Stimulated activated CD4-positive, alpha-beta T cell treated with anti-CD3 and anti-CD28 coated beads, Interleukin-4, amount 100 ng/mL, for 4 hours (primary cell): ENCODE measurements at places on chromosomes 7 and 10.

DNA sequence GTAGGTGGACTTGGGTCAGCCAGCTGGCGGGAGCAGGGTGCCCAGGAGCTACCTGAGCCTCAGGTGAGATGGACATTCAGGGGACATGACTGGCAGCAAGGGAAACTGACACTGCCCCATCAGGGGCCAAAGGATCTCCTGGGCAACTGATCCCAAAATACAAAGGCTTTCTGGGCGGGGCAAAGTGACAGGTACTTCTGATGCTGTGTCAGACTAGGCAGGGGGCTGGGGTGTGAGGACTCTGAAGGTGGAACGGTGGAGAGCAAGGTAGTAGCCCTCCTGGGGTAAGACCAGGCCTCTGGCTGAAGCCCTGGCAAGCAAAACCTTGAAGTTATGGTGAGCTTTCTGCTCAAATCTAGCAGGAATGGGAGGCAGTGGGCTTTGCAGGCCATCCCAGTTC is 4.4 kb downstream of the OPN4 start:
- no peak for DNase-seq

DNA sequence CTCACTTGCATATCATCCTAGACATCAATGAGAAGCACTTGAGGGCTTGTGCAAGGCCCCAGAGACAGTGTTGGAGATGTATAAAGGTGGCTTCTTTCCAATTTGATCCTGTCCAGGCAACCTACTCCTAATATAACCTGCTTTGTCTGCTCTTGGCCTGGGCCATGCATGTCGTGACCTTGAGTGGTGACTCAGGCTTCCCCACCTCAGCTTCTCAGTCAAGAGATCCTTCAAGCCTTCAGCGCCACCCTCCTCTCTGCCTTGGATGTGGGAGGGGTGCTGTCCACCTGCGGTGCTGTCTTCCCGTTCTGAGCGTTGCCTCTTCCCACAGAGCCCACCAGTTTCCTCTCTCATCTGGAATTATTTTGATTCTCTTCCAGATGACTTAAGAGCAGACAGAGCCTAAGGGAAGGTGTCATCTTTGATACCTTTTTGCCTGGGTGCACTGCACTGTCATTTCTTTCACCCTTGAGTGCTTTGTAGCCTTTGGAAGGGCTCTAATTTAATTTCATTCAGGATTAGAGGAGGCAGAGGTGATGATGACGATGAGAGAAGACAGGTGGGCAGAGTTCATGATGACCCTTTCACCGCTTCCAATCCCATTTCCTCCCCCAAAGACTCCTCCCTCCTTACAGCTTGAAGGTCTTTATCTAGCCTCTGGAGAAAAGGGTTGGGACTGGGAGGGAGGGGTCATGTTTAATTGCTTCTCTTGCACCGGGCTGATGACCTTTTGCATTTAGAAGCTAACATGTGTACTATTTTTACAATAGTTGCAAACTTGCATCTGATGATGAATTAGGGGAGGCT is 6.9 kb downstream of the LSMEM1 start:
- DNase-seq = no peak

GRCh38 chr7:34275624-34276023 is 370.3 kb downstream of the BMPER start:
- DNase-seq = no peak

- no peak for DNase-seq
Observed at GRCh38 chr10:133368153-133368552, 5.0 kb downstream of the ECHS1 start.

GRCh38 chr10:53894145-53894544 is 906.9 kb downstream of the PCDH15 start:
- DNase-seq = no peak

DNA sequence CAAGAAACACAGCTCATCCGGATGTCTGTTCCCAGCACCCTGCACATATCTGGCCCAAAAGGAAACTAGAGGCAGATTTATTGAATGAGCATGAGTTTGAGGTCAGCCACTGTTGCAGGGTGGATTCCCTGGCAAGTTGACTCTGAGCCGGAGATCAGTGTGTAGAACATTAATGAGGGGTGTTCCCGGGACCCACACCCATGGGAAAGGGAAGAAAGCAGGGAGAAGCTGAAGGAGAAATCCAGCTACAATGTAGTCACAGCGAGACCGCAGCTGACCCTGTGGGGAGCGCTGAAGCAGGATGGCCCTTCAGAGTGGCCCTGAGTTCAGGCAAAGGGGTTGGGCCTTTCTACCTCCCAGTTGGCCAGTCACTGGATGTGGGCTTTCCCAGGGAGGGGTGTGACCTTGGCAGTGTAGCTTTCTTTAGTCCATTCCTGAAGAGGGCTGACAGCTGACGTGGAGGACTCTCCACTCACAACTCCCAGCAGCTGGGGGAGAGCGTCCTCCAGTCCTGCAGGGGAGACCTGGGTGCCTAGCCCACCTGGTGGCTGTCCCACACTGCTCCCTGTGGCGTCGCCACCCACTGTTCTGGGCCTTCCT is 324.2 kb upstream of the ZMIZ1 start:
- no peak for DNase-seq

GRCh38 chr7:2124604-2125345 is 108.0 kb downstream of the MAD1L1 start:
- DNase-seq = no peak

GRCh38 chr10:47189802-47190201 is 110.2 kb upstream of the GDF10 start:
- no peak for DNase-seq

DNA sequence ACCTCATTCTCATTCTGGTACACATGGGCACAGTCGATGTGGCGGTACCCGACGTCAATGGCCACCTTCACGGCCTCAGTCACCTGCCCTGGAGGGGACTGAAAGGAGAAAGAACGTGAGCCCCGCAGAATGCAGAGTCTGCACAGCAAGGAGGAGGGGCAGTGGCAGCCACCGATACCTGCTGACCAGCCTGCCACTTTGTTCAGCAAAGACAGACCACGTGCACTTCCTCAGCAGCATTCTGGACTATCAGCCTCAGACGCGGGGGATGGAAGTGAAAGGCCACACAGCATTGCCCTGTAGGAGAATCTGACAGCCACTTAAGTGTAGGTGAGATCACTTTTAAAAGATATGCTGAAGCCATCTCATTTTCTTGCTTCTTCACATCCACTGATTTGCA is 7.2 kb downstream of the AKR1B1 start:
- no peak for DNase-seq

GRCh38 chr7:98086281-98086718 is 20.4 kb upstream of the LMTK2 start:
- no peak for DNase-seq

GRCh38 chr10:92747066-92747465 is 57.3 kb downstream of the HHEX start:
- no peak for DNase-seq

- DNase-seq = no peak
Observed at GRCh38 chr7:128366300-128366699, 4.8 kb upstream of the PRRT4 start.

DNA sequence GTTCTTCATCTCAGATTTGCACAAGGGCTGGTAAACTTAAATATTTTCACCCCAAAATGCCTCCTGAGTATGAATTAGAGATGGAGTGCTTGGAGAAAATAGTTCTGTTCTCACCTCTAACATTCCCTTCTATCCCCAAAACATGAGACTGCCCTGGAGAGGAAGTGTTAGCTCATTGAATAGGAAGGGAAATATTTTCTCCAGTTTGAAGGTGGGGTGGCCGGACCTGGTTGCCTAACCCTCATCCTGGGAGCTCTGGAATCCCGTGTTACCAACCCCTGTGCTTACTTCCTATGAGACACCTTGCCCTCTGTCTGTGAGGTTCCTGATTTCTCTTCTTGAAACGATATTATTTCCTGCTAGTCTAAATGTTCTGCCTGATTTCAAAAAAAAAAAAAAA is 779 bp downstream of the IFIT2 start:
- no peak for DNase-seq

DNA sequence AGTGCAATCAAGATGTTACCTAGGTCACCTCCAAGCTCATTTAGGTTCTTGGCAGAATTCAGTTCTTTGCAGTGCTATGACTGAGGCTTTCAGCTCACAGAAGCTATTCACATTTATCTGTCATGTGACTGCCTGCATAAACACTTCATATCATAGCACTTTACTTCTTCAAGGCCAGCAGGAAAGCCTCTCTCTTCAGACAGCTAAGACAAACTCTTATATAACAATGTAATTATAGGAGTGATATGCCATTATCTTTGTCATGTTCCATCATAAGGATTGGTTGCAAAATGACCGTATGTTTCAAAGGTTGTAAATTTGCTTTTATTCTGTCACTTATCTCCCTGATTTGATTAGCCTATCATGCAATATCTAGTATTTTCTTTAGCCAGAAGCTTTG is 78.8 kb upstream of the TMEM196 start:
- no peak for DNase-seq

DNA sequence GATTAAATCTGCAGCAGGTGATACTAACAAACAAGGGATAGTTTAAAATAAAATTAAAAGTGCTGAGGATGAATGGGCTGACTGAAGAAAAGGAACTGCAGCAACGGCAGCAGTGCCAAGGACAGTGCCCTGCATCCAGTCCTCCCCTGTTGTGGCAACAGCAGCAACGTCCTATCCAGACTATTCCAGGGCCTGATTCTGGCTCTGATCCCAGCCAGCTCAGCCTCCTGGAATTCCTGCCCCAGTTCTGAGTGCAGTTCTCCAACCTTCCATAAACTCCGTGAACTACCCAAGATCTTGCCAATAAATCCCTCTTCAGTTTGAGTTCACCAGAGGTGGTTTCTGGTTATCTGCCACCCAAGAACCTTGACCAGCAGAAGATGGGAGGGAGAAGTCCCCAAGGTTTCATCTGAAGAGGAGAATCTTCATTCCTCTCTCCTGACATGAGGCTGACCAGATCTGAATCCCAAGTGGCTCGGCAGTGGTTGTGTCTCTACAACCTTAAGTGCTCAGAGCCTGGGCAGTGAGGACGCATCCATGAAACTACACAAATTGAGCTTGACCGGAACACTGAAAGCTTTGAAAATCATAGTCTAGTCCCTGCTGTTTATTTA is 115.8 kb downstream of the SORBS1 start:
- no peak for DNase-seq

DNA sequence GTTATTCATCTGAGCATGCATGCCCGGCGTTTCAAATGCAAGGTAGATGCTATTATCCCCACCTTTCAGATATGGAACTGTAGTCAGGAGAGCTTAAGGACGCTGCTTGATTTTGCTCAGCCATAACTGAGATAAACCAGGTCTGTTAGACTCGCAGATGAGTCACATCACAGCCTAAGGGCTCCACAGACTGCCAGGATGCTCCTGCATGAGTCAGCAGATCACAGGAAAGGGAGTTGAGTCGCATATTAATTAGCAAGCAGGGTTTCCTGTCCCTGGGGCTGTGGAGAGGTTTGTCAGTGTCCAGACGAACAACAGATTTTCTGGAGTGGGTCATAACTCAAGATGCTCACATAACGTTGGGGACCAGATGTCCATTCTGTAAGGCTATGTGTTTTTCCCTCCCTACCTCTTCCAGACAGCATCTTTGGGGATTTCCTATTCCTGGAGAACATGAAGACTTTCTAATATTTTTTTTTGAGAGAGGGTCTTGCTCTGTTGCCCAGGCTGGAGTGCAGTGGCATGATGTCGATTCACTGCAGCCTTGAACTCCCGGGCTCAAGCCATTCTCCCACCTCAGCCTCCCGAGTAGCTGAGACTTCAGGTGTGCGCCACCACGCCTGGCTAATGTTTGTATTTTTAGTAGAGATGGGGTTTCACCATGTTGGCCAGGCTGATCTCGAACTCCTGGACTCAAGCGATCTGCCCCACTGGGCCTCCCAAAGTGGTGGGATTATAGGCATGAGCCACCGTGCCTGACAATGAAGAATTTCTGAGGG is 36.7 kb downstream of the PFKFB3 start:
- peak; percentile 83 for DNase-seq

- no peak for DNase-seq
Observed at GRCh38 chr7:152144557-152145245, 119.2 kb downstream of the GALNT11 start.

GRCh38 chr7:15686295-15686956 is at the start of gene MEOX2:
Gene MEOX2 (minus strand): TSS chr7:15686683. CDS start chr7:15686402, 281 bp downstream.
- no peak for DNase-seq

DNA sequence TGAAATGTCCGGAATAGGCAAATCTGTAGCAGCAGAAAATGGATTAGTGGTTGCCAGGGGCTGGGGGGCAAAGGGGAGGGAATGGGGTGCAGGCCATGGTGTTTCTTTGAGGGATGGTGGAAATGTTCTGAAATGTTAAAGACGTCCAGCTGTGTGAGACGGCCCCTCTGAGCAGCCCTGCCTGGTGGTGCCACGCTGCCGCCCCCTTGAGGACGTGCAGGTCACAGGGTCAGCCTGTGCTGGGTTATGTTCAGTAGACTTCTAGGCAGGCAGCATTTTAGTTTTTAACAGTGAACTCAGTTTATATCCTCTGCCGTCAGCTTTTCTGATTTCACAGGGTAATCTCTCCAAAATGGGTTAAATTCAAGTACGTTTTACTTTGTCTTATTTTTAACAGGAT is 9.4 kb downstream of the NUB1 start:
- DNase-seq = peak; percentile 34

DNA sequence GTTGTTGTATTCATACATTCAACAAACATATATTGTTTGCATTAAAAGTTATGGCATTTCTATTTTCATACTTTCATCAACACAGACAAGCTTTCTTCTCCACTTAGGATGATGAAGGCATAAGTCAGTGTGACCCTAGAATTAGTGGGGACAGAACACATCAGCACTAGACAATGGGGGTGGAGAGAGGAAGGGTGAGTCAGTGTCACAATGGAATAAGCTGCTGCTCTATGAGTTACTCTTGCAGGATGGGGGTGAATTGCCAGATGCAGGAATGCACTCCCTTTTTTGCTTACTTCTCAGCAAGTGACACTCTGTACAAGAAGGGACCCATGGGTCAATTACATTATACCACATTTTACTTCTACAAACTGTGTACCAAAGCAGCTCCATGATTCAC is 74.0 kb downstream of the DGKI start:
- DNase-seq = no peak

DNA sequence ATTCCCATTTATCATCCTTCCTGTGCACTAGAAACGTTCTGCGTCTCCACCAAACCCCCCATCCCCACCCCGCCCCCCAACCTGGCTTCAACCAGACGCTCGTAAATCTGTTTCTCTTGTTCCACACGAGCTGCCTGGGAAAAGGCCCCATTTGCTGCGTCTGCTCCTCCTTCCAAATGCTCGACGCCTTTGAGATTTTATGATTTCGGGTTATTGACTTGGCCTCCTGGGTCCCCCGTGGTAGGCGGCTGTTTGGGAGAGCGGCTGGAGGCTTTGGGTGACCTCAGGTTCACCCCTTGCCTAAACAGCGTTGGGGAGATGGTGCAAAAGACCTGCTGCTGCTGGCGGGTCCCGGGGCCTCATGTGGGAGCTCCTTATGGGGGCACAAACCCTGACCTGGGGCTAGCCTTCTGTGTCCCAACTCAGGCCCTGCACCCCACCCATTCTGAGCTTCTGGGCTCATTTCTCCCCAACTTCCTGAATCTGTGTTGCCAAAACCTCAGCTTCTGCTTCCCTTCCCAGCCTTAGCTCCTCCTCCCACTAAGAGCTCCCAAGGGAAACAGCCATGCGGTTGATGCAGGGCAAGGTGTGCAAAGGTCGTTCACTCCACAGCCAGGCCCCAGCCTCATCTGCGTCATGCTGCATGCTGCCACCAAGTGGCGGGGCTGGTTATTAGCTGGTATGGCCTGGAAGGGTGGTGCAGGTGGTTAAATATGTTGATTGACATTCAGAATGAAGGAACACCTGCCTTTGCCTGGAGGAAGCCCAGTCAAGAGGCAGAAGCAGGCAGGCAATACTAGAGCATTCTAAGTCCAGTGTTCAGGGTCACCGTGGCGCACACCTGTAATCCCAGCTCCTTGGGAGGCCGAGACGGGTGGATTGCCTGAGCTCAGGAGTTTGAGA is 49.1 kb upstream of the ELN start:
- no peak for DNase-seq

GRCh38 chr7:102413091-102413490 is 16.9 kb downstream of the PRKRIP1 start:
- no peak for DNase-seq
